A673 (cell line): ENCODE measurements at places on chromosomes 6 and 20.

DNA sequence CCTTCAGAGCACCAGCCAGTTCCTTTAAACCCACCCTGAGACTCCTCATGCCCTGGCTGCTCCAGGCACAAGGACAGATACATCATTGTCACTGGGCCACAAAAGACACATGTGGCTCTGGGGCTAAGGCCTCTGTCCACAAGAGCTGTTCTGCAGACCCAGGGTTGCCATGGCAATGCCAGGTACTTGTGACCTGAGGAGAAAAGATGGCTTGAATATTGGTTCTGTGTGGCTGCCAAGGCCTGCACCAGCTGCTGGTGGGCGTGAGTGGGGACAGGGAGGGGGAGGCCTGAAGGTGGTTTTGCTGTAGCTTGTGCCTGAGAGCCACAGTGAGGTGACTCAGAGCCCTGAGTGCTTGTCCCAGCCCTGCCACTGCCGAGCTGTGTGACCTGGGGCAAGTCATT lies 31.8 kb downstream of the SAYSD1 start:
- no peak for DNase-seq

DNA sequence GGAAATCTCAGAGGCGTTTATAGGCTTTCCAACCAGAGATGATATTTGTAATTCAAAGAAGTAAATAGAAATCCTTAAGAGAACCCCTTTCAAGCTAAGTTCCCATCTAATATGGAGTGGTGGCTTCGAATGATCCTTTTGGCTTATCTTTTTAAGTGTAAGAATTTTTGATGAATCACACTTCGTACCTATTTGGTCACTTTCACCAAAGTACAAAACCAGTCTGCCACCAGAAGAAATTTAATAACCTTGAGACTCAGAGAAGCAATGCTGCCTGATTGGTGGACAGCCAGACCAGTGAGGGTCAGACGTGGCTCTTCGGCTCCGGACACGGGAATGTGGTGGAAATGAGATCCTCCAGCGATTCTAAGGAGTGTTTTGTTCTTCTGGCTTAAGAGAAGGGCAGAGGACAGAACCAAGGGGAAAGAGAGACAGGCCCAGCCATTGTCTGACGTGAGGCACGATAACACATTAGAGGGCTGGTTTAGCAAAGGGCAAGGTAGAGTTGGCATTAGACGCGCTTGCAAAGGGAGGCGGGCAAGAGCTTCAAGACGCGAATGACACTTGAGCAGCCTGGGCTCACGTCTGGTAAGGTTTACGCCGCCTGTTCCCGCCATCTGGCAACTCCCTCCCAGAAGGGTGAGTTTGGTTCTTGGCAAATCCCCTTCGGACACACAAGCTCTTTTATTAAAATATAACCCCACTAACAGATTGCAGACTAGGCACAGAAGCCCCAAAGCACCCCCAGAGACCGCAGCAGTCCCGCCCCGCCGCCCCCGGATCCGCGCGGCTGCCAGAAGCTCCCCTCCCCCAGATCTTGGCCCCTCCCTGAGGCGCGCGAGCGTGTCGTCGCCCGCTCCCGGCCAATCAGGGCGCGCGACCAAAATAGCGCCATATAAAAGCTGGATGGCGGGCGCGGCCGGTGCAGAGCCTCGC lies 50.0 kb upstream of the EZR start:
- DNase-seq, result peak; percentile 96

DNA sequence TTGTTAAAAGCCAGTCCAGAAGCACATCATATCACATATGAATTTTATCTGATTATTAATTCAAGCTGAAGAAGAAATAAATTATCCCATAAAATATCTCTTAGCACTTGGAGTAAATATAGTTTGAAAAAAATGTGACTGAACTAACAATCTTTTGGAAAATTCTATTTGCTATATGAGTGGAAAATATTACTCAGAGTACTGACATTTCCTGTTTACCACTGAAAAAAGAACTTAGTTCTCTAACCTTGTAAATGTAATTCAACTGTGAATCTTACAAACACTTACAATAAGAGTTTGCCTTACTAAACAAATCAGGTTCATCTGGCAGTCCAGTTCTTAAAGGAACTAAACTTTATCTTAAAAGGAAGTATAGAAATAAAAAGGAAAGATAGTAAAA lies 44.2 kb downstream of the MOXD1 start:
- no peak for DNase-seq

GRCh38 chr20:58006346-58007316 lies 221.8 kb downstream of the ANKRD60 start:
- no peak for DNase-seq

GRCh38 chr6:121794630-121795029 lies 359.2 kb downstream of the GJA1 start:
- DNase-seq, result no peak

DNA sequence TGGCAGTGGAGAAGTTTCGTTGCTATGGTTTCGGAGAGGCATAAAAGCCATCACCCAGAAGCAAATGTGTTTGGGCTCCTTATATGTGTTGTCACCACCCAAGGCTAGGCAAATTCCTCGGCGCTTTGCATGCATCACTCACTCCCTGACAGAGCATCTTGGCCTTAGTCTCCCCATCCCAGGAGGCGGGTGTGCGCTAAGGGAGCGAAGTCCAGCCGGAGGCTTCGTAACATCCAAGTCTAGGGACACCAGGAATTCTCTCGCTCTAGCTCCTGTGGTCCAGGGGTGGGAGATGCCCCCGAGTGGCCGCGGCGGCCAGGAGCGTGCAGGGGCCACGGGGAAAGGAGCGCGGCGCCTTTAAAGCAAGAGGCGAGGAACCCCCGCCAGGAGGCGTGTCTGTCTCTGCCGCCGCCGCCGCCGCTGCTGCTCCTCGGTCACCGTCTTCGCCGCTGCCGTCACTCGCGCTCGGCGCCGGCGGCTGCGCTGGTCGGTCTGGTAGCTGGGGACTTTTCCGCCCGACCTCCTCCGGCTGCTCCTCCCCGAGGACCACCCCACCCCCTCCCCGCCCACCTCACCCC lies at the start of gene GRIK2:
Gene GRIK2 (plus strand): TSS at position 458 of the 578 bp plus-strand sequence.
- peak; percentile 81 for DNase-seq

GRCh38 chr6:124812067-124812466 lies 150.2 kb upstream of the RNF217 start:
- DNase-seq, result peak; percentile 37

DNA sequence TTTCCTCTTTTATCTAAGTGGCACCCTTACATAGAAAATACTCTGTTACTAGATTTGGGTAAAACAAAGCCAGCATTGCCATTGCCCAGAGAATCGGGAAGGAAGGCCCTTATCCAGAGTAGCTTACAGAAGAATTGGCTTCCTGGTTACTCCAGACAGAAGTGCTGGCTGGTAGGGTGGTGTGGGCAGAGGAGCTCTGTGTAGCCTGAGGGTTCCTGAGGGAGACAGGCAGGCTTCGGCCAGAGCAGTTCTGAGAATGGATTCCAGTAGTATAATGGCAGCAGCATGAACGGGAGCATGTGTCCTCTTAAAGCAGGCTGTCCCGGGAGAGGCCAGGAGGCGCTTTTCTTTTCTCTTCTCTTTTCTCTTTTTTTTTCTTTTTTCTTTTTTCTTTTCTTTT lies 11.9 kb downstream of the CUL9 start:
- DNase-seq, result no peak

GRCh38 chr6:137724495-137725211 lies 142.4 kb upstream of the TNFAIP3 start:
- no peak for DNase-seq

- DNase-seq, result peak; percentile 55
These were observed 333.8 kb downstream of the PKHD1 start for GRCh38 chr6:51753635-51754034.

- no peak for DNase-seq
These were observed 109.7 kb downstream of the MBOAT1 start for GRCh38 chr6:20102397-20103073.

- peak; percentile 53 for DNase-seq
These were observed 65.2 kb upstream of the ADGRF4 start for GRCh38 chr6:47633141-47633540.

- peak; percentile 30 for DNase-seq
These were observed 43.4 kb upstream of the FABP7 start for GRCh38 chr6:122736163-122736562.

DNA sequence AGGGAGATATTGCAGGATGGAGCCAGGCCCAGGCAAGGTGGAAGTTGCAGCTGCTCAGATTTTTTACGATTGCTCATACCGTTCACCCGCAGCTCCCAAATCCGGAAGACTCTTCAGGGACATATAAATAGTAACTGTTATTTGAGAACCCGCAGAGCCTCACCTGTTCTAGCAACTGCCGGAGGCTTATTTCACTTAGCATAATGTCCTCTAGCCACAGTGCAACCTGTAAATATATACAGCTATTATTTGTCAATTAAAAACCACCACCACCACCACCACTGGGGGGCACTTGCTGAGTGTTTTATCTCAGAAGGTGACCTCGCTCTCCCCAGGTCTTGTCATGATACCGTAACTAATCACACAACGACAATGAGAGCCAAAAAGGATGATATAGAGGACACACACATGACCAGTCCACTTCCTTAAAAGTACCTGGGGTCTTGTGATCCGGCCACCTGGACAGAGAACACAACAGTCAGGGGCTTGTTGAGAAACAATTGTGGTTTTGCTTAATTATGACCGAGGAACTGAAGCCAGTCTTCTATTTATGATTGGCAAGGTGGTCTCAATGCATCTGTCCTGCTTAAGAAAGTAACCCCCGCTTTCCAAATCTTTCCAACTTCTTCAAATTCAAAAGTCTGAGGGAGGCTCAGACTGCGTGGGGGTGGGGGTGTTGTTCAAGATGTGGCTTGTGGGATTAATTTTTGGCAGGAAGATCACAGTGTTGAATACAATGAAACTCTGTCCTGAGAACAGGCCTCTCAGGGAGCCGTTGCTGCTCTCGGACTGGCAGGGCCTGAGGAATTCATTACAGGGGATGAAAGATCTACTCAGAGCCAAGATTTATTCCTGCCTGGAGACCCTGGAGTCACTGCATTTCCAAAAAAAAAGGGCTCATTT lies 107.7 kb upstream of the PRND start:
- peak; percentile 81 for DNase-seq

DNA sequence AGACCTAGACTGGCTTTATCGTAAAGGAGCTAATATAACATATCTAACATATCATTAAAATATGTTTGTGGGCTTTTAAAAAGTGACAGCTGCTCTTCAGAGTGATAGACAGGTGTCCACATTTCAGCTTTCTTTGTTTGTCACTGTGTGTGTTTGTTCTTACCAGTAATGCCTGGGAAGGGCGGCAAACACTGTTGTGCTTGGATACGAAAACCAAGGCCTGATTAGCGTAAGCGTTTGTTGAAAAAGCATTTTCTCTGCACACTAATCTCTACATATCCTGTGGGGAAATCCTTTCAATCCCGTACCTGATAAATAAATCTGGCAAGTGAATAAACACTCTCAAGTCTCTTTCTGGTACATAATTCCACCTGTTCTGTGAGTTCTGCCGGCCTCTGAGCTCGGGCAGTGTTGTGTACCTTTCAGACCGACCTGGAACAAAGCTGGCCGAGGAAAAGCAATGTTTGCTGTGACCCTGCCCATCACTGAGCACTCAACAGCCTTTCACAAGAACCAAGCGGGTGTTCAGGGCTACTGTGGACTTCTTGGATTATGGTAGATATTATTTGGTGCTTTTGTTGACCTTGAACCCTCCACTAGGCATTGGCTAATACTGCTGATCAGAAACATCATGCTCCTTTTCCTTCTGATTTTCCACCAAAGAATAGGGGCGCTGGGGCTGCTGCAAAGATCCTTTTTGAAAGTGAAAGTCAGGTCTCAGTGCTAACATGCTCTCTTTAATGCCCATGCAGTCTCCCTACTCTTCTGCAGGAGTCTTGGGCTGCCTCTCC lies 100.4 kb downstream of the CD83 start:
- no peak for DNase-seq

- DNase-seq, result no peak
These were observed 9.2 kb downstream of the ATRN start for GRCh38 chr20:3479759-3480615.

- no peak for DNase-seq
These were observed 35.5 kb downstream of the ABHD12 start for GRCh38 chr20:25355011-25355595.

- DNase-seq, result peak; percentile 95
These were observed 52.4 kb upstream of the EDN3 start for GRCh38 chr20:59247731-59248684.

DNA sequence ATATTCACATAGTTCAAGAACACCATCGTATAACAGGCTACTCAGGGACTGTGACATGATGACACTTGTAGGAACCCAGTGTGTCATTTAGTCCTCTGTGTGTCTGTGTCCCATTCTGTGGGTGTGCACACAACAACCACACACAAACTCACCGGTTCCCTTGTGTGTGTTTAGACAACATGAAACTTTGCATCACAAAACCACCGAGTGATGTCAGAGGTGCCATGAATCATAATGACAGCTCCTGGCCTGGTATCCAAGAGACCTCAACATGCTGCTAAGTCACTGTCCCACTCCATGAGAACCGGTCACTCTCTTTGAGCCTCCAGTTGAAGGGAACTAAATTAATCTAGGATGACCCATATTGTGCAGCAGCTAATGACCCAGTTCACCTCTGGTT lies 421.3 kb downstream of the PREX1 start:
- DNase-seq, result no peak

DNA sequence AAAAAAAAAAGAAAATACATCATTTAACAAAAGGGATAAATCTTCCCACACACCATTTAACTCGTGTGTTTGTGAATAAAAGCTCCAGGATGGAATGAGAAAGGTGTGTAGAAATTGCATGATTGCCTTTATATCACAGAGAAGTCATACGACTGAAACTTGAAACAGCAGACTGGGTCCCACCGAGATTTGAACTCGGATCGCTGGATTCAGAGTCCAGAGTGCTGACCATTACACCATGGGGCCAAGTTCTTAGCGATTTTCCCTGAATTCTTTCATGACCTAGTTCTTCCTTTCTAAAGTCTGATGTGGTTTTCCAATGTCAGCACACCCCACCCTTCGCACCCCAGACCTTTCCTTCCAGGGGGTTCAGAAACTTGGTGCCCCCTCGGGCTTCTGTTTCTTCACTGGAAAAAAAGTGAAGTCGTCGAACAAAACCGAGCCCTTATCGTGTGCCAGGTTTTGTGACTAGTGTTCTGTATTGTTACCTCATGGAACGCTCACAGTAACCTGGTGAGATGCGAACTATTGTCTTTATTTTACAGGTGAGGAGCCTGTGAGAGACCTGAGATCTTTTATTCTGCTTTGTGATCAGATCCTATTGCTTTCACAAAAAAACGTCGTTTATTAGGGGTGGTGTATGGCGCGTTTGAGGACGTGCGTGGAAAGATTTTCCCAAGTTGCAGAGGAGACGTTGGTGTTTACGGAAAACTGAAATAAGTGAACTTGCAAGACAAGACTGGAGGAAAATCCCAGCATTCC lies 120.8 kb downstream of the OR2B2 start:
- peak; percentile 89 for DNase-seq

DNA sequence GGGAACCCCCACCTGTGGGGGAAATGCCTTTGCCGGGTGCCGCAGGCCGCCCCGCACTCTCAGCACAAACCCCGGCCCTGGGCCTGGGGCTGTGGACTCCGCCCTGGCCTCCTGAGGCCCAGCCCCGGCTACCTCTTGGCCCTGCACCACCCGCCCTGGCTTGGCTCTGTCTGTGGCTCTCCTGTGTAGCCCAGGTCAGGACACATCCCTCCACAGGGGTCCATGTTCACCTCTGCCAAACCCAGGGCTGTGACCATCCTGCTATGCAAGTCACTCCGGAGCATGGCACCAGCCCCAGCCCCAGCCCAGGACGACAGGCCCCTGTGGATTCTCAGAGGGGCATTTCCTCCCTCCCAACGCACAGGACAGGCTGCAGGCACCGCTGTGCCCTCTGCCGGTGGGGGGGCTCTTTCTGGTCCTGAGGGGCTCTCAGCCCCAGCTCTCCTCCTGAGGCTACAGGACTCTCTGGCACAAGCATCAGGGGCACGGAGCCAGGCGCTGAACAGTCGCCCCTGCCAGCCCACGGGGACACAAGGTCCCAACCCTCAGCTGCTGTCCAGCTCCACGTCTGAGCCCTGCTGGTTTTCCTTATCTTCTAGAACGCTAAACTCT lies 45.7 kb downstream of the TAF4 start:
- DNase-seq, result no peak
